NCI-H2029 treated with DMSO at 0.1 percent for 48 hours (cell line): ENCODE measurements at places on chromosomes 5 and 9.

DNA sequence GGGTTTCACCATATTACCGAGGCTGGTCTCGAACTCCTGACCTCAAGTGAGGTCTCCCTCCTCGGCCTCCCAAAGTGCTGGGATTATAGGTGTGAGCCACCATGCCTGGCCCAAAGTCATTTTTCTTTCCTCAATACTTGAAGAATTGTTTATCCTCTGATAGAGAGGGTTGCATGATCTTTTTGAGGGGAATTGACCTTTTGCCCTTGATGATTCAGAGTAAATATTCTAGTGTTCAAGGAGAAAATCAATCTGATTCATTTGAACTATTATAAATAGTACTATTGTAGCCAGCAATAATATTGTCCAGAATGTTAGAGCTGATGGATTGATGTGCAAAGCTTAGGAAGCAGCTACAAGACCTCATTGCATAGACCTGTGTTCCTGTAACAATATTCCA is 47.1 kb downstream of the UGCG start:
- DNase-seq: no peak

DNA sequence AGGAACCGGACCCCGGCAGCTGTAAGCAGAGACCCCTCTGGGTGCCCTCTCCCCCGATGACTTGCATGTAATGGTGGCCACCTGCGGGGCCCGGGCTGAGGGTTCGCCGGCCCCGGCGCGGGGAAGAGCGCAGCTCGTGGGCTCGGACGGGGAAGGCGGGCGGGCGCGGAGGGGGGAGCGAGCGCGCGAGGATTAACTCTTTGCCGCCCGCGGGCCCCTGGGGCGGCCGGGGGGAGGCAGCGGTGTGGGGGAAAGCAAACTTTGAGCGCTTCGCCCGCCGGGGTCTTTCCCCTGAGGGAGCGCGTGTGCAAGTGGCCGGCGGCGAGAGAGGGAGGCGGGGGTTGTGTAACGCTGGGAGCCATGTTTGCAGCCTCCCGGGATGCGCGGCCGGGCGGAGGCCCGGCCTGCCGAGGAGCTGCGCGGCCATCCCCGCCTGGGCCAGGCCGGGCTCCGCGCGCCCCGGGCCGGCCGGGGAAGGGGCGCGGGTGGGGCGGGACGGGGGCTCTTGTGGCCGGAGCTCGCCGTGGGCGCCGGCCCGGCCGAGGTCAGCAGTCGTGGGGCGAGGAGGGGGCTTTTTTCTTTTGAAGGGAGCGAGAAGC is 547 bp downstream of the ANP32B start:
- DNase-seq: no peak

DNA sequence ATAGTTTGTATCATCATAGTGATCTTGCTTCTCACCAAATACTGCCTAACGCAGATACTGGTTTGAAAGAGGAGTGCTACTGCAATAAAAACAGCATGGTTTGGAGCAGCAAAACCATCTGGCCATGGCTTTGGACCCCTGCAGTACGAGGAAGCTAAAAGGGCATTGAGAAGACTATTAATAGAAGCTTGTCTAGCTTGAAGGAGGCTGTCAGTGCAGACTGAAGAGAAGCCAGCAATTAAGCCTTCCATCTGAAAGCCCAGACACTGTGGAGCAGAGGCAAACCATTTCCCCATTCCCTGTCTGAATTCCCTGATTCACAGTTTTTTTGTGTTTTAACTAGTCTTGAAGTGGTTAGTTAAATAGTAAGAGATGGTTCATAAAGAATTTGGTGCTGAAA is 281.6 kb downstream of the PTPRD start:
- no peak for DNase-seq

DNA sequence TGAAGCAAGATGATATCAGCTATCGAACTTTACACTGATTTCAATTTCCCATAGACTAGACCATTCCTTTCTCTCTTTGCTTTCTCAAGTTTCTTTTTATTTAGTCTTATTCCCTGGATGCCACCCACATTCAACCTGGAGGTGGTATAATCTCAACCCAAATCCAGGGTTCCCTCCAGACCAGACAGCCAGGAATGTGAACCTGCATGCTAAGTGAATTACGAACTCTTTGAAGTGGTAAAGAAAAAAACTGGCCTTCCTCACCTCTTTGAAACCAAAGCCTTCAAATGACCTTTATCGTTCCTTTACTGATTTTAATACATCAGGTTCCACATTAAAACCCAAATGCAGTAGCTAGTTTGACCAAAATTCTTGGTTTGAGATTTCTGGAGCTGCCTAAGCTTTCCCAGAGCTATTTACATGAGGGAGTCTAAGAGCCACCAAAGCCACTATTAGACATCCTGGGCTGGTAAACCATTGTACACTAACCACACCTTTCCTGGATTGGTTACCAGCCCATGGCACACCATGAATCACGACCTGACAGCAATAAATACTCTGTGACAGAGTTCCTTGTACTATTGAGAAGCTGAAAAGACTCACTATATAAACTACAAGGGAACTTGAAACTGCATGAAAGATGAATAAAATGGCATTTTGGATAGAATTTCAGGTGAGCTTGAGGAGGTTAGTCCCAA is 323.7 kb downstream of the ADAMTS6 start:
- DNase-seq: no peak

DNA sequence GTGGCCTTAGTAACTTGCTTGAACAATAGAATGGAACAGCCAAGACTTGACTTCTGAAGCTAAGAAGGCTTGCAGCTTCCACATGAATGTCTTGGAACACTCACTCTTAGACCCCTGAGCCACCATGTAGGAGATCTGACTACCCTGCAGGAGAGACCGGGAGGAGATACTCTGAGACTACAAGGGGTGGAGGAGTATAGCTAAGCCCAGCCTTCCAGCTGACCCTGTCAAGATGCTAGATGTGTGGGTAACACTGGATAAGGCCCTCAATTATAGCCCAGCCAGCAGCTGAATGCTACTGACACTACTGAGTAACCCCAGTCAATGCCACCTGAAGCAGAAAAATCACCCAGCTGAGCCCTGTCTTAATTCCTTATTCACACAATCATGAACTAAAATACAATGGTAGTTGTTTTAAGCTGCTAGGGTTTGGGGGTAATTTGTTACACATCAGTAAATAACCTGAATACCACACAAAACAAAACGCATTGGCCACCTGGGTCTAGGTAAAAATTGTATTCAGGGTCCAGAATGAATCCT is 180.9 kb downstream of the FSTL4 start:
- no peak for DNase-seq

GRCh38 chr5:62689599-62690368 is 111.2 kb downstream of the LRRC70 start:
- no peak for DNase-seq
